IMR-90 (cell line): ENCODE measurements at places on chromosomes 2 and 18. TPM values are rescaled to one million over a fixed set of nuclear protein-coding genes. Genes with fewer than 3 reads are reported as not detected.

- DNase-seq, result peak; percentile 28
Measured at GRCh38 chr2:10389573-10389972, 58.6 kb downstream of the ODC1 start.

- DNase-seq, result peak; percentile 11
Measured at GRCh38 chr2:13114391-13114790, 397.7 kb downstream of the TRIB2 start.

- DNase-seq, result no peak
Measured at GRCh38 chr2:132668189-132668823, 1.7 kb downstream of the LYPD1 start.

Gene SCN7A
- total RNA-seq, result 0.90 and 1.7 TPM in 2 replicates

- DNase-seq, result no peak
Measured at GRCh38 chr18:77079954-77080682, 52.5 kb downstream of the MBP start.

DNA sequence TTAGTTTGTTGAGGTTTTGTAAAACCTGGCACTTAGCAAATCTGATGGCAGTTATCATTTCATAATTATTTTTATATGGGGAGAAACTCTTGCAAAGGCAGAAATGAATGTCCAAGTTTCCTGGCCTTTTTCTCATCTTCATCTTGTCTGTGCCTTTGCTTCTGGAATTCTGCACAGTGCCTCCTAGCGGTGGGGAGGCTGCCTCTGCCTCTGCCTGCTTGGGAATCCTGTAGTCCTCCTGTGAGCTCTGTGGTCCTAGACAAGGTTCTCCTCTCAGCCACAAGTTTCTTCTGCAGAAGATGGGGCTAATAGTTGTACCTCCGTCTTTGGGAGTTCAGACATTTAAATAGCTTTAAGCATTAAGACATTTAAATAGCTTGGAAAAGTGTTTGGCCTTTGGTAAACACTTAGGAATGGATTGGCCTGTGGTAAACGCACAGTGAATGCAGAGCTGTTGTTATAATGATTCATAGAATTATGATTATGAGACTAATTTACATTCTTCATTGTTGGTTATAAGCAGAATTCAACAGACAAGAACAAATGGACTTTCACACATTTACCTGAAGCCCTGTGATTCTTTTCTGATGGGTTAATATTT, 101.2 kb downstream of the ZNF236 start:
- DNase-seq, result peak; percentile 17

- DNase-seq, result no peak
Measured at GRCh38 chr2:216169087-216169486, 59.9 kb downstream of the XRCC5 start.

Gene RNU2-63P
- total RNA-seq, result under 0.01 and 174 TPM in 2 replicates

DNA sequence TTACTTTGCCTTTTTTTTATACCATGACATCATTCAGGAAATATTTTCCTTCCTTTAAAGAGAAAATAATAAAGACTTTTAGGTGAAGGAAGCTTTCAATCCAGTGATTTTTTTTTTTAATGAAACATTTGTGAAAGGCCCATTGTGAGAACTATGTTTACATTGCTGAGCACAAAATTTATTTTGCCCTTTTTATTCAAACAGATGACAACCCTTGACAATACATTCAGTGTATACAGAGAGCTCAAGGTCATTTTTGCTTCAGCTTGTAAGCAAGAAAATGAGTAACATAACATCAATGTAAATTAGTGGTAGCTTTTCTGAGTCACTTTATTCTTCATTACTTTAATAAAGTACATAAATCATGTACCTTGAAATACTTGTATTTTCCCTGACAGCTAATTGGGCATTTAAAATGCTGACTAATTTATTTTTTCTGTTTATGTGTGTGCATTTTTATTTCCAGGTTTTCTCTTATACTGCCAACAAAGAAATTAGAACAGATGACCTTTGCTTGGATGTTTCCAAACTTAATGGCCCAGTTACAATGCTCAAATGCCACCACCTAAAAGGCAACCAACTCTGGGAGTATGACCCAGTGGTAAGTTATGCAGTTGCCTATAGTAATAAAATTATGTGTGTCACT, 121.6 kb downstream of the GALNT1 start:
- peak; percentile 48 for DNase-seq

DNA sequence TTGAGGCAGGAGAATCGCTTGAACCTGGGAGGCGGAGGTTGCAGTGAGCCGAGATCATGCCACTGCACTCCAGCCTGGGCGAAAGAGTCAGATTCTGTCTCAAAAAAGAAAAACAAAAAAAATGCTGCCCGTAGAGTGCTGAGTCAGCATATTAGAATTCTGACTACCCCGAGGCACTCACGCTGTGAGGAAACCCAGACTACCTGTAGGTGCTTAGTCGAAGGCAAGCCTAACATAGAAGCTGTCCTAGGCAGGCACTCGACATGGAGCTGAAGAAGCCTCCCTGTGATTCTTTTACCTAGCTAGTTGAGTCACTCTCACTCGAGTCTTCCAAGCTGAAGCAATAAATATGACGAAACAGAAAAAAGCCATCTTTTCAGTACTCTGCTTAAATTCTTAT, 1323.2 kb upstream of the DDX18 start:
- DNase-seq, result no peak

DNA sequence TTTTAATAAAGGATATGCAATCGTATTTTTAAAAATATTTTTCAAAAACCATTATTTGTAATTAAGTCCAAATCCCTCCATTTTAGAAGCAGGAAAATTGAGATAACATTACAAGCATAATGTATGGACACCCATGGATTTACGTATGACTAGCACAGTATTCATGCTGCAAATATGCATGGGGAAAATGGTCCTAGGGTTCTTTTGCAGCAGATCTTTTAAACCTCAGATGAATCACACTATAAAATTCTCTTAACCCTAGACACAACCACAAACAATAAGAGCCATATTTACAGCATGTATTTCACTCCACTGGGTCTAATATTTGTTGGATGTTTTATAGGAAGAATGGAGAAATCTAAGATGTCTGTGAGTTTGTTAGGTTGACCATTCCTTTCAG, 453.4 kb downstream of the TGIF1 start:
- peak; percentile 98 for DNase-seq

- peak; percentile 84 for DNase-seq
Measured at GRCh38 chr2:37775908-37776250, 104.4 kb upstream of the CDC42EP3 start.

GRCh38 chr2:239025951-239026461, 178.1 kb downstream of the TWIST2 start:
- DNase-seq, result no peak

Gene POTEI
- total RNA-seq, result not detected in 2 replicates

- DNase-seq, result peak; percentile 75
Measured at GRCh38 chr2:101597347-101597944, 100.1 kb upstream of the MAP4K4 start.

GRCh38 chr2:10554961-10555809, 107.1 kb upstream of the ODC1 start:
- DNase-seq, result no peak

DNA sequence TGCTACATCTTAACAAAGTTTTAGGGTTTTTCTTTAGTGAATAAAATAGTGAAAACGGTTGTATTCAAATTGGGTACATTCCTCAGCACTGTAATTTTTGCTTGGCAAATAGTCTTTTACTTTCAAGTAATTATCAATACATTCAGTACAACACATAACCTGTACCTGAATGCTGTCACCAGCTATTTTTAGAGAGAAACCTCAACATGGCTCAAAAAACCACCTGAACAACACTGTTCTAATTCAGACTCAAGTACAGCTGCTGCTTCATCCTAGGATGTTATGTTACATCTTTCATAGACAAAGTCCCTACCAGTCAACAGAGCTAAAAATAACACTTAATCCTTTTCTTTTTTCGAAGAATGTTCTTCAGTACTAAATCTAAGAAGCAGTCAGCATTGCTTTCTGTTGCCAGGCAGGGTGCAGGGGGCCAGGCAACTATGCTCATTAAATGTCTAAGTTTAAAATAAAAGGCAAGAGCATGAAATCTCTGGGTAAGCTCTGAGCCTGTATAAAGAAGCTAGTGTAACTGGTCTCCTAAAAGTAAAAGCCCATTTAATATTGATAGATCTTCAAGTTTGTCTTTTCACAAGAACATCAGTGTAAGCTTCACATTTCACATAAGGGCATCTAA, 20.5 kb downstream of the PDIA6 start:
- DNase-seq, result no peak

Gene NDUFAF7
- total RNA-seq, result 9.9 and 12.8 TPM in 2 replicates

Gene IL1R2
- not detected in 2 replicates for total RNA-seq

DNA sequence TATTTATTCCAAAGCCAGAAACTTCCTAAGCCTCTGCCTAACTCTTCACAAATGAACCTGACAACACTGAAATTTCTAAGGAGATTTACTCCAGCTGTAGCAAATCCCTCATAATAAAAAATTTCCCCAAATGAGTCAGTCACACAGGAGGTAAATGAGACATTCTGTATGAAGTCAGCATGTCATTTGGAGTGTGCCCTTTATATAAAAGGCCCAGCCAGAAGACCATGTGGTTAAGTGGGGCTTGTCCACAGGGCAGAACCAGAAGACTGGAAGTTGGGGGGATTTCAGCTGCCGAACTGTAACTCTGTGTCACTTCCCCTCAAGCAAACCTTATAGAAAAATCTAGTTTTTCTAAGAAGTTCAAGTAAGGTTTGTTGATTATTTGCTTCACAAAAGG, 30.2 kb downstream of the NRP2 start:
- DNase-seq, result peak; percentile 92

GRCh38 chr2:170201275-170201674, 23.3 kb downstream of the MYO3B start:
- DNase-seq, result no peak

DNA sequence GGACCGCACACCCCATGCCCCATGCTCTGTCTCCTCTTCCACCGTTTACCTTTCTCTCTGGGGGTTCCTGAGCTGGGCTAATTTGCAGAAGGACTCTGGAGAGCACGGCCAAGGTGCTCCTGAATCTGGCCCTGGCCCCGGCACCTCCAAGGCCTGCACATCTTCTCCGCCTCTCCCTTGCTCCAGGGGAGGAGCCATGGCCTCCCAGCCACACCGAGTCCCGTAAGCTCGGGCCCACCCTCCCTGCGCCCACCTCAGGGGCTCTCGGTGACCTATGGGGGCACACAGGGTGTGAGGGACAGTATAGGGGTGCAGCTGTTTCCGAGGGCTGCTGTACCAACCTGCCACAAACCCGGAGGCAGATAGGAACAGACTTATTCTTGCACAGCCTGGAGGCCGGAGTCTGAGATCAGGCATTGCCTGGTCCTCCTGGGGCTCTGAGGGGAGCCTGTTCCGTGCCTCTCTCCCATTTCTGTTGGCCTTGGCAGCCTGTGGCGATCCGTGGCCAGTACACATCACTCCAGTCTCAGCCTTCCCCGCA, 127.3 kb upstream of the GPC1 start:
- DNase-seq, result no peak

GRCh38 chr2:100272841-100273329, 49.4 kb downstream of the LONRF2 start:
- DNase-seq, result peak; percentile 29

GRCh38 chr2:241798631-241799521, 10.1 kb upstream of the NEU4 start:
- DNase-seq, result no peak

- DNase-seq, result no peak
Measured at GRCh38 chr2:45194596-45194995, 185.3 kb upstream of the SIX2 start.
